ENCODE measurements at places on chromosomes 2 and 18.

GRCh38 chr2:241864168-241864849, 5.2 kb upstream of the RTP5 start:
- DNase-seq, result no peak

DNA sequence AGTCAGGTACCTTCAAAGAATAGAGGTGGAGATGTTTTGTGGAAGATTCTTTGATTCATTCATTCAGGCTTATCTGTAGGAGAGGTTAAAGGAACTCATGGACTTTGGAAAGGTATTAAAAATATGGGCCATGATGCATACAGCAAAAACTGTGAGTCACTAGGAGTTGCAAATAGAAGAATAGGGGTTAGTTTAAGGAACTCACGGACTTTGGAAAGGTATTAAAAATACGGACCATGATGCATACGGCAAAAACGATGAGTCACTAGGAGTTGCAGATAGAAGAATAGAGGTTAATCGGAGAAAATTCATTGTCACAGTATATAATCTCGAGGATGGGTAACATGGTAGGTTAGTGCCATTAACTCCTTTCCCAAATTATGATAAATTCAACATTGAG, 41.2 kb downstream of the SLC9A2 start:
- DNase-seq, result no peak

GRCh38 chr2:230956827-230957755, 32.0 kb upstream of the GPR55 start:
- peak; percentile 2 for DNase-seq

- no peak for DNase-seq
Measured at GRCh38 chr2:8249141-8249540, 432.7 kb upstream of the ID2 start.

- no peak for DNase-seq
Measured at GRCh38 chr2:203900253-203900652, 32.7 kb downstream of the CTLA4 start.

- no peak for DNase-seq
Measured at GRCh38 chr2:235406430-235406829, 87.4 kb upstream of the AGAP1 start.

- no peak for DNase-seq
Measured at GRCh38 chr2:199370150-199370780, 87.5 kb downstream of the SATB2 start.

DNA sequence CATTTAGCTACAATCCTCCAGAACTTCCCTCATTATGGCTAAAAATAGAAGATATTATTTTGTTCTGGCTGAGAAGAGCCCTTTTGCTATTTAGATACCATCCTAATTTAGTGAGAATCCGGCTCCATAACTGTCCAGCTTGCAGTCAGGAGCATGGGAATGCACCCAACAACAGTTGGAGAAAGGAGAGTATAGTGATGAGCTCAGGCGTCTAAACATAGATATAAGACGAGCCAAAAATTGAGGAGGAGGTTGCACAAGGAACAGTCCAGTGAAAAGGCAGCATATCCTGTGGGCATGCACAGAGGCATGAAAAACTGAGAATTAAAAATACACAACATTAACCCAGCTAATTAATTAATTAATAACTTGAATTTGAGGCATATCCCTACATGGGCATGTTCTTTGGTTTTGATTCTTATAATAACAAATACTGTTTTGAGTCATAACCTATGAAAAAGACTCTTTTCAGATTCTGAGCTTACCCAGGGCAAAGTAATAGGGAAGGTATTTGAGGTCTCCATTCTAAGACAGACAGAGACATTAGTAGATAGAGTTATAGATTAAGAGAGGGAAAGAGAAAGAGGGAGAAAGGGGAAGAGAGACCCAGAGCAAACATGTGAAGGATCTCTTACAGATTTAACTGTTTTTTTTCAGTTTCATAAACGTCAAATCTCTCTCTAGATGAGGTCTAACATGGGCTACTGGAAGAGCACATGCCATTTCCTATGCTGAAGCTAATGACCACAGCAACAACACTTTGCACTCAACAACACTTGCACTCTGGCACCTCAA, 311.2 kb downstream of the OSR1 start:
- no peak for DNase-seq

GRCh38 chr2:21123473-21124393, at the start of gene TDRD15:
TSS of gene TDRD15 (plus strand) at chr2:21123968. CDS start at chr2:21137468, 13,500 bp downstream.
- no peak for DNase-seq

DNA sequence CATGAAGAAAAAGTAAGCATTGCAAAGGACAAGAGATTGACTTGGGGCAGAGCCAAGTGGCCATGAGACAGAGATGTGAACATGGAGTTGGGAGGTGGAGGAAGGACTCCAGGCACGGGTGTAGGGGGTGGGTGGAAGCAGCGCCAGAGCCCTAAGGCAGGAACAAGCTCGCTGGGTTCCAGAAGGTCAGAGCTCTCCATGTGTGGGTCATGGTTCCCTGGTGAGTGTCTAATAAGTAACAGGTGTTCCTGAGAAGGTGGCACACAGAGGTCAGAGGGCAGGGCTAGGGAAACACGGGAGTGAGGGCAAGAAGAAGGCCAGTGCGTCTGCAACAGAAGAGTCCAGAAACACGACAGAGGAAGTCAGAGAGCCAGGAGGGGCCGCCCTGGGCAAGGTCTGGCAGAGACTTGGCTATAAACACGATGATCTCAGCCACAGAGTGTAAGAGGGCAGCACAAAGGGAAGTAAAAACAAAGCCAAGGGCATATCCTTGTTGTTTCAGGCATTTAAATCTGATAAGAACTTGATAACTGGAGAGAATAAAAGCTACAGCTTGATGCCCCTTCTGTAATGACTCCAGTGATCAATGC, 260.8 kb downstream of the TGIF1 start:
- no peak for DNase-seq

GRCh38 chr2:63124850-63125249, 74.2 kb downstream of the OTX1 start:
- DNase-seq, result no peak

- DNase-seq, result no peak
Measured at GRCh38 chr2:11377928-11378545, 33.6 kb upstream of the ROCK2 start.

- DNase-seq, result no peak
Measured at GRCh38 chr2:201344663-201345366, 12.3 kb downstream of the FLACC1 start.

- DNase-seq, result no peak
Measured at GRCh38 chr2:182496596-182496995, 69.8 kb upstream of the PDE1A start.

- no peak for DNase-seq
Measured at GRCh38 chr2:203886661-203887151, 19.1 kb downstream of the CTLA4 start.

DNA sequence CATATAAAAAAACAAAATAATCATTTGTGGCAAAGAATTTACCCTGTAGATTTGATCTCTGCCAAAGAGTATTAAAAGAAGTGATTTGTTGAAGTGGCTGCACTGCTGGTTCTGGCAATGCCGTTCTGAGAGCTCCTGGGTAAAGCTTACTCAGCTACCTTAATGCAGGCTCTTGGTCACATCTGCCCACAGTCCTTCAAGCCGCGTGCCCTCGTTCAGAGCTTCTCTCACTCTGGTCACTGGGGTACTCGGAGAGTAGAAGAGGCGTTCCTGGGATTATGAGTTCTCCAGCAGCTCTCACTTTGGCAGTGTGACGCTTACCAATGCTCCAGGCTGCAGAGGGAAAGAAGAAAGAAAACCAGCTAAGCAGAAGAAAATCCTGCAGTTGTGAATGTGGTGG, 57.9 kb downstream of the ACVR1 start:
- DNase-seq, result no peak

GRCh38 chr2:197130318-197130717, 180.3 kb downstream of the ANKRD44 start:
- no peak for DNase-seq

DNA sequence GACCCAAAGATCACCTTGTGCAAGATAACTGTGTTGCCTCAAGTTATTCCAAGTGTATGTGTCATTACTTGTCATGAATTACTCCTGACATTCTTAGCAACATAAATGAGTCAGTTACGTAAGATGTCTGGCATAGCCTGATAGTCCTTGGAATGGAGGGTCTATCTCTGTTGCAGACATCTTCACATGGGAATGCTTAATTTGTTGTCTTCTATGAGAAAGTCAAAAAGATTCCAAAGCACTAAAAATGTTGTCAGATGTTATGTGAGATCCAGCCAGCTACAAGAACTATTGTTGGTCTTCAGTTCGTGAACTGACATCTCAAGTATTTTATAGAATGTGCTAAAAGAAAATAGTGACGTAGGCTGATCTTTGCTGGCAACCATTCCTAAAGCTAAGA, 178.2 kb upstream of the RASGRP3 start:
- no peak for DNase-seq

DNA sequence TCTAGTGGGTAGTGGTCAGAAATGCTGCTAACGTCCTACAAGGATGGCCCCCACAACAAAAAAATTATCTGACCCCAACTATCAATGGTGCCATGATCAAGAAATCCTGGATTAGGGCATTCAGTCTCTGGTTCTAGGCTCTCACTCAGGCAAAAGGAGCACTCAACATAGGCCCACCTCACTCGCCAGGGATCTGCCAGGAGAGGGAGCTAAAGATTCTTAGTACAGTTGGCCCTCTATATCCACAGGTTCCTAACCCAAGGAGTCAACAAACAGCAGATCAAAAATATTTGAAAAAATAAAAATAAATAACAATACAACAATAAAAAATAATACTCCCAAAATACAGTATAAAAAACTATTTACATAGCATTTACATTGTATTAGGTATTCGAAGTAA, 10.0 kb downstream of the SLC4A5 start:
- DNase-seq, result no peak

GRCh38 chr2:46036929-46037328, 260.3 kb upstream of the EPAS1 start:
- no peak for DNase-seq

- no peak for DNase-seq
Measured at GRCh38 chr2:220053919-220054318, 426.5 kb downstream of the SLC4A3 start.

DNA sequence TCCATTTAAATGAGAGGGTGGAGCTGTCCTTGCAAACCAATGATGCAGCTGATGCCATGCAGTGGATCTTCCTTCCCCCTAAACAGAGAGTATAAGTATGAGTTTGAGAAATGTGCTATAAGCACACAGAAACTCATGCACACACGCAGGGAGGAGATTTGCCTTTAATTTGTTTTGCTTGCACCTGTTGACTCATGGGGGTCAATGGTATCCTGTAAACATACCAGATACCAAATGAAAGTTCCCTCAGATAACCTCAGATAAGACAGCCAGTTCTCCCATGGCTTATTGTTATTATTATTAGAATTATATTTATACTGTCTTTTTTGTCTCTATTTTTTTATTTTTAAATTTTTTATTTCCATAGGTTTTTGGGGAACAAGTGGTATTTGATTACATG, 29.5 kb upstream of the GPR39 start:
- no peak for DNase-seq

DNA sequence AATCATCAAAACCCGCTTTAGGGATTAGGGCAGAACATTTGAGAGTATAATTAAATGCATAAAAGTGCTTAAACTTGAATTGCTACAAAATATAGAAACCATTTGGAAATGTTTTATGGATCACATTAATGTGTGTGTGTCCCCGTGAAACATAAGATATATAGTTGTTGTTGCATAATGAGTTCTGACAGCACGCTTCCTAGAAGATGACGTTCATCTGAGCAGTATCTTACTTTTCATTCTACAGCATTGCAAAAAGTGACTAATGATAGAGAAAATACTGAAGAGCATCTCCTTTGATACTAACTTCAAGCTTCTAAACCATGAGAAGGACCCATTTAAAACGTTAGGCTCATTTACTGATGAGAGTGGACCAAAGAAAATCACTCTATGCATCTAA, 63.7 kb downstream of the SLC8A1 start:
- DNase-seq, result no peak

- DNase-seq, result no peak
Measured at GRCh38 chr2:97658691-97659157, 5.1 kb downstream of the ACTR1B start.

DNA sequence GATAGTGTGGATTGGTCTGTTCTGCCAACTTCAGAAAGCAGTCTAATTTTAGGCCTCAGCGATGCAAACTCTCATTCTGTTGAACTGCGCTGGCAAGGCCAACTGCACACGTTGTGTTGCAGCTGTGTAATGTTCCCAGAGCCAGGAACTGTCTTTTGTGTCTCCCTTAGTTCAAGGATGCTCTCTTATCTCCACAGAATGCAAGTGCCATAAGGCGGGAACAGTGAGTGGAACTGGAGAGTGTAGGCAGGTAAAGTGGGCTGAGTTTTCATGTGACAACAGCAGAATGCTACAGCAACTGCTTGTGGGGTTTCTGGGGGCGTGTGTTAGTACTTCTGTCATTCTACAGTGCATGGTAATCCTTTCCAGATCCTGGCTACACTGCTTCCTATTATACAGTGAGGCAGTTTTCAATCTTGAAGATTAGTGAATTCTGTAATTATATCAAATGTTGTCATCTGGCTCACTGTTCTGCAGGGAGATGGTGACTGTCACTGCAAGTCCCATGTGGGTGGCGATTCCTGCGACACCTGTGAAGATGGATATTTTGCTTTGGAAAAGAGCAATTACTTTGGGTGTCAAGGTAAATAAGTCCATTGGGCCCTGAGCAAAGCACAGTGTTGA, 125.8 kb downstream of the LAMA3 start:
- no peak for DNase-seq

- no peak for DNase-seq
Measured at GRCh38 chr2:36480636-36481035, 117.3 kb downstream of the FEZ2 start.

- no peak for DNase-seq
Measured at GRCh38 chr2:10478298-10478625, 30.1 kb upstream of the ODC1 start.

DNA sequence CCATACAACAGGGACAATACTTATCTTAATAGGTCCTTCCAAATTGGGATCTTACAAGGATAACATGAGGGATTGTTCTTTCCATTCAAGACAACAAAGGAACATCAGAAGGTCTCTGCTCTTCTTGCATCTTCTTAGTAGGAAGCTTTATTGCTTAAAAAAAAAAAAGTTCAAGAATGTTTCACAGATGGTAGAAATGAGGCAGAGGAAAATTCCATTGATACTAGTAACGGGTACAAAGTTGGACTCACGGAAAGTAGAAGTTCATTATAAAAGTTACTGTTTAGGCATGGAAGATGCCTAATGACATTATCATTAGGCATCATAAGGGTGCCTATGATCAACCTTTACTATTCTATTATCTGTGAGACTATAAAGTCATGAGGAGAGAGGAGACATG, 136.2 kb downstream of the LAMA3 start:
- DNase-seq, result no peak

DNA sequence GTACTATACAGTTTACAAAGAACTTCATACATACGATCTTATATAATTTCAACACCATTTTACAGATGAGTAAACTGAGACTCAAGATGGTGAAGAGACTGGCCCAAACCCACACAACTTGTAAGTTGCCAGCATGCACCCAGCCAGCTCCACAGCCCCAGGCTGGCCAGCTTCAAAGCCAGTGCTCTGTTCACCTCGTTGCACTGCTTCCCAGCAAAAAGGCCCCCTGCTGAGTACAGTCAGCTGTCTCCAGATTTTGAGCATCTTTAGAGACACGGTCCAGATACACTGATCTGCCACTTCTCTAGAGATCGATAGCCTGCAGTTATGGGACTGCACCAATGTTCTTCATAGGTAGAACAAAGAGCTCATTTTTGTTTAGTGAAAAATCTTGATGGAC, 257.2 kb upstream of the CHAC2 start:
- DNase-seq, result no peak

Data from stimulated activated CD8-positive, alpha-beta memory T cell treated with anti-CD3 and anti-CD28 coated beads, Interleukin-2, amount 100 ng/mL, for 1 hour (primary cell).